ENCODE measurements at places on chromosomes 3 and 15.
A peak's percentile ranks its signal among the peaks of the same experiment; 100 is the strongest.

DNA sequence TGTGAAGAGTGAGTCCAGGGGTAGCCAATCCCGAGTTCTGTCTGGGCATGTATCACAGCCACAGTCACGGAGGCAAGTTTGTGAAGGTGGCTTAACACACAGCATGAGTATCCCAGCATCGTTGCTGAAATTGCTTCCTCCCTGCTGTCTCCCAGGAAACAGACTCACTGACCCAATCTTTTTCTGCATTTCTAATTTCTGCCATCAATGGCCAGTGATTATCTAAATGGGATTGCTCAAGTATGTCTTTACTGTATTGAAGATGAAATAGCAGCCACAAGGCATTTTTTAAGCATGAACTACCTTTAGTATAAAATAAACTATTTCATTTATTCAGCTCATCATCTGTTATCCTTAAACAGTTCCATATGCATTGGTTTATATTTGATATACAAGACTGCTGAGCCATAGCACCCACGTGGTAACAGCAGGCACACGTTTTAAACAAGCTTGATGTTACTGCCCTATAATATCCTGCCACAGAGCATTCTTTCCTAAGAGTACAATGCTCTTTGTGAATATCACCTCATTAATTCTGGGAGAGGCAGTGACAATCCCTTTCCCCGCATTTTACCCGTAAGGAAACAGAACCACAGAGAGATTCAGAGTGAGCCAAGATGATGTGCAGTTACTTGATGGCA, 276.6 kb upstream of the THBS1 start:
- DNase-seq = peak; percentile 82

- no peak for DNase-seq
Measured at GRCh38 chr15:84620626-84621025, 19.8 kb downstream of the ZSCAN2 start.

DNA sequence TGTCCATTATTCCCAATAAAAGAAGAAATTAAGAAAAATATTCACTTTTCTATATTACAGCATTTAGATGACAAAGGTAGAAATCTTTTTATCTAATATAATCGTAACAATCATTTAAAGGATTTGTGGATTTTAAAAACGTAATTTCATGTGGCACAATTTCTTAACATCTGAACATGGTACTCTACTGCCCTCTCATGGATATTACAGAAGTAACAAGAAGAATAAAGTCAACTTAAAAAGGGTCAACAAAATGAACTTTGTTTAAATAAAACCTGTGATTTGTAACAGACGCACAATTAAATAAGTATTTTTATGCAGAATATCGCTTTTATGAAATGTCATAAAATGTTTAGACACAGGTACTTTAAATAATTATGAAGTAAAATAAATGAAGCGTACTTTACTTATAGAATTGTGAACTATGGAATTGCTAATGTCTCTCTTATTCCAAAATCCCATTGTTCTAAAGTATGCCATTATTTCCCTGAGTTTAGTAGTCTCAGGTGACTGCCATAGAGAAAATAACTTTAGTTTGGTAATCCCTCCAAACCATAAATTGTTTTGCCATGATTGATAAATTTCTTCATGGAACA, 366.8 kb upstream of the ZNF385D start:
- peak; percentile 22 for DNase-seq

GRCh38 chr3:58464866-58465265, 27.0 kb upstream of the KCTD6 start:
- no peak for DNase-seq
